ENCODE measurements at places on chromosomes 4 and X. TPM values are rescaled to one million over a fixed set of nuclear protein-coding genes. Genes with fewer than 3 reads are reported as not detected.
A peak's percentile ranks its signal among the peaks of the same experiment; 100 is the strongest.

DNA sequence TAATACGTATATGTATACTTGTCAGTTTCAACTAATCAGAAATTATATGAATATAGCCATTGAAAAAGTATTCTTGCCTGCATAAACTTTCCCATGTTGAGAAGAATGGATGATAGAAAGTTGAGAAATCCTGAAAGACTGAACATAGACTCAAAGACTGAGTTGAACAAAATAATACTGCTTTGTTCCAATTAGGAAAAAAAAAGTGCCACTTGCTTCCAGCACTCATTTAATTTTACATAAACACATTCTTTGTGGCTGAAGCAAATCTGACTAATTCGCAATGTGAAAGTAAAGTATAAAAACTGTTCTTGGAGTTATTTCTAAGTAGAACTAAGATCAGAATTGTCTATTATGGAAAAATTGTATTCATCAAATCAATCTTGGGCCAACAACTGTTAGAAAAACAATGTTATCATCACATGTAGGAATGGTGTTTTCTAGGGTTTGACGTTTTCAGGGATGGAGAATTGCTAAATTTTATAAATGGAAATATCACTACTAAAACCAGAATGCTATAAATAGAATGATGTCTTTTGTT lies 2334.6 kb downstream of the PCDH7 start:
- no peak for DNase-seq
- H3K36me3 ChIP-seq = no peaks in the 10 kb centered on the region
- H3K27ac ChIP-seq = no peak overlapping the region
- H3K4me1 ChIP-seq = peaks cover 10% of the 10 kb centered on the region
- no peak overlapping the region for H3K4me3 ChIP-seq

Gene SERPINA7
- not detected for total RNA-seq

GRCh38 chr4:14157262-14157661 lies 529.7 kb upstream of the BOD1L1 start:
- H3K36me3 ChIP-seq = no peaks in the 10 kb centered on the region
- DNase-seq = no peak
- no peaks in the 10 kb centered on the region for H3K4me1 ChIP-seq
- no peaks in the 10 kb centered on the region for H3K27me3 ChIP-seq
- H3K27ac ChIP-seq = no peak overlapping the region

DNA sequence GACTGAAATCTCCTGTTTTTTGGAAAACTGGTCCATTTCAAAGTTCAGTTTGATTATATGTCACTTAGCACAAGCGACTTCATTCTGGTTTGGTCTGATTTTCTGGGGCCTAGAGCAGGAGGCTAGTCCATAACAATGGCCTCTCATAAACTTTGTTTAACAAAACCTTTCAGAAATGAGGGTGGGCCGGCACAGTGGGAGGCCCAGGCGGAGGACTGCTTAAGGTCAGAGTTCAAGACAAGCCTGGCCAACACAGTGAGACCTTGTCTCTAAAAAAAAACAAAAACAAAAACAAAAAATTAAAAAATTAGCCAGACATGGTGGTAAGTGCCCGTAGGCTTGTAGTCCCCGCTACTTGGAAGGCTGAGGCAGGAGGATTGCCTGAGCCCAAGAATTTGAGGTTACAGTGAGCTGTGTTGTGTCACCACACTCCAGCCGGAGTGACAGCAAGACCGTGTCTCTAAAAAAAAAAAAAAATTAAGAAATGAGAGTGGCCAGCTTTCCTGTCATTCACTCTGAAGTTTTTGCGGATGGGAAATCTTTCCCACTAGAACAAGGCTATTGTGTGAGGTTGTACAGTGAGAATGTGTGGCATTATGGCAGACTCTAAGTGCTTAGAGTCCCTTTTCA lies 1.2 kb upstream of the PLAC8 start:
- no peaks in the 10 kb centered on the region for H3K27me3 ChIP-seq
- H3K36me3 ChIP-seq = no peaks in the 10 kb centered on the region

DNA sequence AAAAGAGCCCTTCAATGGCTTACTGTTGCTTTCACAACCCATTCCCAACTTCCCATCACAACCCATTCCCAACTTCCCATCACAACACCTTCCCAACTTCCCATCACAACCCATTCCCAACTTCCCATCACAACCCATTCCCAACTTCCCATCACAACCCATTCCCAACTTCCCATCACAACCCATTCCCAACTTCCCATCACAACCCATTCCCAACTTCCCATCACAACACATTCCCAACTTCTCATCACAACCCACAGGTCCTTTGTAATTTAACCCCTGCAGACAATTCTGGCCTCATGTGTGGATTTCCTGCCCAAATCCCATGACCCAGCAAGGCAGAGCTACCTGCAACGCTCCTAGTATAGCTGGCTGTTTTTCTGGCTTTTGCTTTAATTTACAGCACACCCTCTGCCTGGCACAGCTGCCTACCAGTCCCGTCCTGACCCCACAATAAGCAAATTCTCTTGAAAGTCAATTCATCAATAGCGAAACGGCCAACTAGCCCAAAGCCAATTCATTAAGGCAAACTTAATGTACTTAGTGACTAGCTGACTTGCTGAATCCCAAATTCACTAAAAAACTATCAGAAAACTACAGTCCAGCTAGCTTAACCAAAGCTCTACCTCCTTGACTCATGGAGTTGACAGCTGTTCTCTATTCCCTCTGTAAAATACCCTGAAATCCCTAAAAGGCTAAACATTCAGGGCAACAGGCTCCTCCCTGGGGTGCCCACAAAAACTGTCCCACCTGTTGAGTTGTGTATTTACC lies 75.6 kb downstream of the AFAP1 start:
- H3K4me3 ChIP-seq = no peak overlapping the region
- DNase-seq = no peak
- H3K36me3 ChIP-seq = no peaks in the 10 kb centered on the region
- peak overlapping the region; percentile 76 for H3K27ac ChIP-seq

GRCh38 chrX:110417128-110417527 lies 58.5 kb downstream of the RTL9 start:
- H3K4me1 ChIP-seq = no peaks in the 10 kb centered on the region
- H3K36me3 ChIP-seq = no peaks in the 10 kb centered on the region
- no peaks in the 10 kb centered on the region for H3K27me3 ChIP-seq
- no peak overlapping the region for H3K4me3 ChIP-seq
- no peak for DNase-seq

- H3K36me3 ChIP-seq = no peaks in the 10 kb centered on the region
- peak; percentile 57 for DNase-seq
- H3K27ac ChIP-seq = no peak overlapping the region
- no peaks in the 10 kb centered on the region for H3K4me1 ChIP-seq
- H3K4me3 ChIP-seq = no peak overlapping the region
Measured at GRCh38 chrX:24081661-24082154, 27.0 kb downstream of the EIF2S3 start.

DNA sequence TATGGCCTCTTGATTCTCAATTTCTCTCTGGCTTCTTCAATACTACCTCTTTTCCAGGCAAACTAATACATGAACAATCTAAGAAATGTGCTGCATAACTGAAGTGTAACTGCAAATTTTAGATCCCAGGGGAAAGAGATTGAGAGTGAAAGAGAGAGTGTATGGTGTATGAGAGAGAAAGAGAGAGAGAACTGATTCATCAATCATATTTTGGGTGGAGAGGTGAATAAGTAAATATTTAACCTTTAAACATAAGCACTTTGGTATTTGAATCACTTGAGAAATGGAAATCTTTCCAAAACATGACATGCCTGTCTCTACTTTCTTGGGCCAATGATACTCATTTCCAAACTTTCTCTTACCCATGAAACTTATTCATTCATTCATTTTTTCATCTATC lies 147.2 kb upstream of the DIPK2B start:
- H3K4me1 ChIP-seq = no peaks in the 10 kb centered on the region
- no peak for DNase-seq
- H3K27me3 ChIP-seq = no peaks in the 10 kb centered on the region
- H3K4me3 ChIP-seq = no peak overlapping the region

GRCh38 chr4:7018281-7018680 lies 24.9 kb upstream of the TADA2B start:
- DNase-seq = no peak
- no peak overlapping the region for H3K4me3 ChIP-seq
- H3K27me3 ChIP-seq = no peaks in the 10 kb centered on the region
- no peak overlapping the region for H3K27ac ChIP-seq
- H3K4me1 ChIP-seq = no peaks in the 10 kb centered on the region

DNA sequence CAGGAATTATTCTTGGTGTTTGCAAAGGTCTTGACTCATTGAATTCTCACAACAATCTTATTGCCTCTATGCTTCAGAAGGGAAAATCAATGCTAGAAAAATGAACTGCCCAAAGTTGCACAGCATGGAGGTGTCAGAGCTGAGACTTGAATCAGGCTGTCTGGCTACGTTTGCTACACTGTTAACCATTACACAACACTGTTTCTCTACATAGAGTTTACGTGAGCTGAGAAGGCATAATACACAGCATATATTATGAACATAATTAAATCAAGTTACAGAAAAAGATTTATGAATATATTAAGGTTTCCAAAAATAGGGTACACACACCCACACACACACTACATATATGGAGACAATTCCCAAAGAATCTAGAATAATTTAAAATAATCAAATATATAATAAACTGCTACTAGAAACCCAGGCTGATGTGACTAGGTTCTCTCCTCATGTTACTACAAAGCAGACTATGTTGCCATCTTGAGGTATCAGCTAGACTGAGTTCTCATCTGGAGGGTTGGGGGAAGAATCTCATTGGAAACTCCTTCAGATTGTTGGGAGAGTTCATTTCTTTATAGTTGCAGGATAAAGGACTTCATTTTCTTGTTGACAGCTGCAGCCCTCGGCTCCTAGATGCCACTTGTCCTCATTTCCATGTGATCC lies 1270.5 kb downstream of the ARAP2 start:
- no peak for DNase-seq
- H3K27me3 ChIP-seq = no peaks in the 10 kb centered on the region
- H3K27ac ChIP-seq = no peak overlapping the region
- no peak overlapping the region for H3K4me3 ChIP-seq
- no peaks in the 10 kb centered on the region for H3K4me1 ChIP-seq

GRCh38 chr4:78288327-78288726 lies 231.2 kb downstream of the FRAS1 start:
- H3K27ac ChIP-seq = no peak overlapping the region
- no peaks in the 10 kb centered on the region for H3K4me1 ChIP-seq

Gene KLF8
- 11.5 TPM for total RNA-seq

Gene PCDH18
- total RNA-seq = 68.1 TPM

Gene TCEAL7
- 16.5 TPM for total RNA-seq

GRCh38 chrX:78624962-78625909 lies 33.9 kb downstream of the RTL3 start:
- no peak for DNase-seq
- no peak overlapping the region for H3K4me3 ChIP-seq
- H3K27ac ChIP-seq = no peak overlapping the region
- H3K4me1 ChIP-seq = no peaks in the 10 kb centered on the region
- no peaks in the 10 kb centered on the region for H3K36me3 ChIP-seq
- H3K27me3 ChIP-seq = no peaks in the 10 kb centered on the region

GRCh38 chr4:158865520-158866177 lies 96.8 kb downstream of the FNIP2 start:
- H3K27me3 ChIP-seq = no peaks in the 10 kb centered on the region
- H3K36me3 ChIP-seq = no peaks in the 10 kb centered on the region
- DNase-seq = no peak
- 0 out of 2 replicates have a peak, but pooled peaks cover 4% of the 10 kb centered on the region for H3K4me1 ChIP-seq
- no peak overlapping the region for H3K27ac ChIP-seq

DNA sequence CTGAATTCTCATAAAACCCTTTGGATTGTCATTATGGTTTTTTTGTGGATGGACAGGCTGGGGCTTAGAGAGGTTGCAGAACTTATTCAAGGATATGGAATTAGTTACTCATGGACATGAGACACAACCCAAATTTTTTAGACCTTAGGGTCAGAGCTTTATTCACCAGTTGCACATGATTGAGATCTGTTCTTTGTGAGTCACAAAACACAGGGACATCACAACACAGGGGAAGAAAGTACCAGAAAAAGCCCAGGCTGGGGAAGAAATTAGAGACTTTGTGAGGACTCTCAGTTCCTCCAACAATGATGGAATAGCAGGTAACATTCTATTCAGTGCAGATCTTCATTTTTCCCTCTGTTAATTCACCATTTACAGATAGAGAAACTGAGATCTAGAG lies 602.4 kb upstream of the CPEB2 start:
- no peak for DNase-seq
- H3K4me3 ChIP-seq = no peak overlapping the region
- peaks cover 9% of the 10 kb centered on the region for H3K4me1 ChIP-seq
- no peak overlapping the region for H3K27ac ChIP-seq
- no peaks in the 10 kb centered on the region for H3K36me3 ChIP-seq

DNA sequence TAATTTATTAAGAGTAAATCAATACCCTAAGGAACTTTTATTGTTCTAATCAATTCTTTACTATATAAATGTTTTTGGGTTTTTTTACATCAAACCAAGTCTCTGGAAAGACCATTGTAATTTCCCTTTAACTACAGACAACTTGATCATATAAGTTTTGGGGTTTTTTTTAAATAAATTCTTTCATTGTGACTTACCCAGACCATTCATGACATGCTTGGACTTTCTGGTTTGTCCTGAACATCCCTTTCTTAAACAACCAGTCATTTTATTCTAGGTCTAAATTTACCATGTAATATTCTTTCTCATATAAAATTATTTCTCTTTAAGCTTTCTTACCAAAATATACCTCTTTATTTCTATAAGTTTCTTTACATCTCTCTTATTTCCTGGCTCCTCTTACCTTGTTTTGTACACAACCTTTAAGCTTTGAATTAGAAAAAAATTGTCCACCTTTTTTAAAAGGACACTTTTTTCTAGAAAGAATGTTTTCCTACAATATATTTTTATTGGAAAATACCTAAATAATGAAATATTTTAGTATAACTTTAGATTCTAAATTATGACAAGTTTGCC lies 8.4 kb downstream of the CNGA1 start:
- H3K27me3 ChIP-seq = no peaks in the 10 kb centered on the region
- no peak overlapping the region for H3K27ac ChIP-seq
- no peak overlapping the region for H3K4me3 ChIP-seq
- H3K36me3 ChIP-seq = peaks cover 56% of the 10 kb centered on the region

GRCh38 chr4:98688411-98689290 lies 30.2 kb upstream of the TSPAN5 start:
- H3K4me3 ChIP-seq = no peak overlapping the region
- peaks cover 10% of the 10 kb centered on the region for H3K4me1 ChIP-seq
- no peaks in the 10 kb centered on the region for H3K36me3 ChIP-seq
- no peaks in the 10 kb centered on the region for H3K27me3 ChIP-seq
- DNase-seq = no peak

Data from GM23338 (cell line).